ENCODE measurements at places on chromosomes 16 and 17.

GRCh38 chr16:66524601-66525164 lies 25.2 kb downstream of the TK2 start:
- no peak for DNase-seq

DNA sequence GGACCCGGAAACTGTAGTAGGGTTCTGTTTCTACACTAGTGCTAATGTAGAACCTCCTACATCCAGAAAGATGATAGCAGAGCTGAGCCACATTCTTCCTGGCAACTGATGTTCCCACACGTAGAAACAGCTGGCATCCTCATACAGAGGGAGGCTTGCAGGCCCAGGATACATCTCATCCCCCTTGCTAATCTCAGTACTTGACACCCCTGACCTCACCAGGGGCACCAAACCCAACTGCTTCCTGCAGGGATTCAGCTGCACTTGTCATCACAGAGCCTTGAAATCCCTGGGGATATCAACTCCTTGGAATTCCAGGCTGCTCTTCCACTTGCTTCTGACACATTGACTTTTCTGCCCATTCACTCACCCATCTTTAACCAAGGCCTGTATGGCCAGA lies 75.2 kb upstream of the HSBP1 start:
- DNase-seq: no peak

- peak; percentile 55 for DNase-seq
Observed at GRCh38 chr16:75494661-75495075, 573 bp downstream of the CHST6 start.

DNA sequence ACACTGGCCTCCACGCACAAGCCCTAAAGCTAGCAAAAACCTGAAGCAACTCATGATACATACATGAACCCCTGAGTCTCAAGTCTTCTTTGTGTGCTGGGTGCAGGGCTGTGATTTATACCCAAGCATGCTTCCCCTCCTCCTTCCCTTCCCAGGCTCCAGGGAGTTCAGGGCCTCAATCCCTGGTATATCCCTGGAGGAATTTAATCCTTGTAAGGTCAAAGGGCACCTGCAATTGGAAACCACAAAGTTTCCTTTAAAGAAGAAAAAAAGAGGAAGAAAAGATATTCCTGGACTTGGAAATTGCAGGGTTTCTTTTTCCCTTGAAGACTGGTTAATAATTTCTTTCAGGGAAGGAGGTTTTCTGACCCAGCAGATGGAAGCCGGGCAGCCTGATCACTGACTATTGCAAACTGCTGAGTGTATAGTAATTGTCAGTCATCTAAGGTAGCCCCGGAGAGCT lies 182.3 kb downstream of the AATF start:
- peak; percentile 52 for DNase-seq

- DNase-seq: peak; percentile 56
Observed at GRCh38 chr17:42676424-42677011, at the start of gene PLEKHH3. Gene PLEKHH3 (minus strand): TSS chr17:42676994. CDS start chr17:42676563, 431 bp downstream.

DNA sequence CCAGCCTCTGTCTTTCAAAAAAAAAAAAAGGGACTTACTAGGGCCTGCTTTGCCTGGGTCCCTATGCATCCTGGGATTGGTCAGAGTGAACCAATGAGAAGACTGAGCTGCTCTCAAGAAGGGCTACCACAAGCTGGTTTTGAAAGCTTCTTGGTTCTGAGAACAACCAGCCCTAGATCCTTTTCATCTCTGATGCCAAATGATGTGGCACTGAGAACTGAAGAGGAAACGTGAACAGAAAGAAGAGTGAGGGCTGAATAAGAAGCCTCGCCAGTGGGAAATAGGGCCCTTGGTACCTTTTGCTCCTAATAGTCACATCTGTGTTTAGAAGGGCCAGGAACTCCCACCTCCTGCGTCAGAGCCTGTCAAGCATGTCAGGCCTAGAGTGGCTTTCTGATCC lies 10.7 kb downstream of the TACO1 start:
- DNase-seq: no peak
